SHP77 treated with DMSO at 0.1 percent for 48 hours (cell line): ENCODE measurements at places on chromosomes 3 and 15.

DNA sequence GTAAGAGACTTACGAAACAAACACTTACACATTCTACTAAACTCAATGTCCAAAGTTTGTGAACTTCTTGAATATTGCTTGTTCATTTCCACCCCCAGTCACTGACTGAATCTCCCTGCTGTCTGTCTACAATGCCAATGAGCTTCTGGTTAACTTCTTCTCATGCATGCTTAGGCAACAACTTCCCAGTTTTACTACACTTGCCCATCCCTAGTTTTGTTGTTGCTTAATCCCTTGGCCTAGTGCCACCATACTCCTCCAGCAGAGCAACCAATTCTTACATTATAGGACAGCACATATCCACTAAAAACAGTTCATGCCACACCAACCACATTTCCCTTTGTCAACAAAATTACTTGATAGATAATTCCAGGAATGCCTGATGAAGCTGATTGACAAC is 40.9 kb upstream of the CCR2 start:
- DNase-seq, result no peak

DNA sequence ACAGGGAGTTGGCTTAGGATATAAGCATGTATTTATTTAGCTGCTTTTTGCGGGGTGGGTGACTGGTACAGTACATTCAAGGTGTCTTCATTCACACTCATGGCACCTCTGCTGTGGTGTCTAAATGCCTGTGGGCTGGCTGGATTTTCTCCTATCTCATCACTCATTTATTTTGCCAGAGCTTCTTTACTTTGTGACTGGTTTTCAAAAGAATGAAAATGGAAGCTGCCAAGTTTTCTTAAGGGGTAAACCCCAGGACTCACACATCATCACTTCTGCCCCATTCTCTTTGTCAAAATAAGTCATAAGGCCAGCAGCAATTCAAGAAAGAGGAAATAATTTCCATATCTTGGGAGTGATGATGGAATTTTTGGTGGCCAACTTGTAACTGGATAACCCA is 493.4 kb upstream of the ALCAM start:
- no peak for DNase-seq

DNA sequence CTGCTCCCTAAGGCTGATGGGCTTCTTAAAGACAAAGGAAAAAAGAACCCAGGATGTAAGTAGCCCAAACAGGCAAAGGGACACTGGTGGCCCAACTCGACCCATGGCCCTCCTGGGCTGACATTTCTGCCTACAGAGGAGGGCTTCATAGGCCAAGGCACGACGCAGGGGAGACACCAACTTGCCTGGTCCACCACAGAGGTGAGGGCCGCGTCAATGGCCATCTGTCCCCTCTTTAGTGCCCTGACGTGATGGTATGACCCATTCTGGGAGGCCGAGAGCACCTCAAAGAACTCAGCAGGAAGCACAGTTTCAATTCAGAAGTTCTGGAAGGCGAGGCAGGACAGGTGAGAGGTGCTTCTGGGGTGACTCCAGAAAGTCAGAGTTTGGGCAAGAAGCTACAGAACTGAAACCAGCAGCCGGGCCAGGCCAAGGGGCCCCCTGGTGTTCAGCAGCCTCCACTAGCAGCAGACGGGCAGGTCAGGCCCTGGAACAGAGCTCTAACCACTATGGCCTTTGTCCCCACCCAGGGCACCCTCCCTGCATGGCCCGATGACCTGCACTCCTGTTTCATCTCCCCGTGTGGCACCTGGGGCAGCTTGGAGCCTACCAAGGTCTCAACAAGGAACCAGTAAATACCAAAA is 45.1 kb downstream of the HMCES start:
- no peak for DNase-seq

DNA sequence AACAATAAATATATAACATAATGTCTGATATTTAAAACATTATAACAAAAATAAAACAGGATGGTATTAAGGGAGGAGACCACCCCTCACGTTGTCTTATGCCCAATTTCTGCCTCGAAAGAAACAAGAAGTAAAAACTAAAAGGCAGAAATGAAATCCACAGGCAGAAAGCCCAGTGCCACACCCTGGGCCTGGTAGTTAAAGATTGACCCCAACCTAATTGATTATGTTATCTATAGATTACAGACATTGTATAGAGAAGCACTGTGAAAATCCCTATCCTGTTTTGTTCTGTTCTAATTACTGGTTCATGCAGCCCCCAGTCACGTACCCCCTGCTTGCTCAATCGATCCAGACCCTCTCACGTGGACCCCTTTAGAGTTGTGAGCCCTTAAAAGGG is 22.3 kb upstream of the ACP3 start:
- DNase-seq, result no peak

GRCh38 chr3:141105828-141106628 is 54.9 kb downstream of the SPSB4 start:
- DNase-seq, result peak; percentile 47
